ENCODE measurements at places on chromosomes 6 and 20.
A peak's percentile ranks its signal among the peaks of the same experiment; 100 is the strongest.

DNA sequence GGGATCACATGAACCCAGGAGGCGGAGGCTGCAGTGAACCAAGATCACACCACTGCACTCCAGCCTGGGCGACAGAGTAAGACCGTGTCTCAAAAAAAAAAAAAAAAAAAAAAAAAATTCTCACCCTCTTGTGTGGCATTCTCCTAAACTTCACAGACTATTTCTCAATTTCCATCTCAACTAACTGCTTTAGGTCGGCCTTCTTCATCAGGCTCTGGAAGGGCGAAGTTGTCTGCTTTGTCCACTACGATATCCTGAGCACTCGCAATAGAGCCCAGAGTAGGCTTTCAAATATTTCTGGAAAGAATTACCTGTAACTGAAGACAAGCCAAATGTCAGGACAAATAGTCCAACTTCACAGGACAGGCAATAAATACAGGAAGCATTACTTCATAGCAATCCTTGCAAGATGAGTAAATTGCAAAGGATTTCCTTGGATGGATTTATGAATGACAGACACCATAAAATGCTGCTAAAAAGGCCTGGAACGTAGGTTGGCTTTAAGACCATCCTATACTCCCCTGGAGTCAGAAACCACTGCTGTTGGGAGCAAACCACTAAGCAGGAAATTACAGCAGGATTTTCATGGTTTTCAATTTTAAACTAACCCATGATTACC, 116.3 kb upstream of the SLC2A12 start:
- DNase-seq: no peak

DNA sequence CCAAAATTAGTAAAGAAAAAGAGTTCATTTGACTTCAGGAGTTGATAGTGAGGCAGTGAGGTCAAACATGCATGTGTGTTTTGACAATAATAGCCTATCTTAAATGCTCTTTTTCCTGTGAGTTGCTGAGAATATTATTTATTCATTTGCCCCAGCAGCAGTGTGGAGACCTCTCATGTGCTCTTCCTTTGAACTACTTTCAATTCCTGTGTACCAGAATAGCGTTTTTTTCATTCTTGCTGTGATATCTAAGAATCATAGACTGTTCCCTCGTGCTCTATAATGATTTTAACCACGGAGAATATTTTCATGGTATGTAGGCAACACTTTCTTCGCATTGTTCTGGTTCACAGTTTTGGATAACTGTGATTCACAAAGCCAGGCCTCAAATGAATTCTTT, 5.2 kb downstream of the CDYL start:
- no peak for DNase-seq

- DNase-seq: no peak
Observed at GRCh38 chr6:44203955-44204354, 12.8 kb upstream of the MYMX start.

DNA sequence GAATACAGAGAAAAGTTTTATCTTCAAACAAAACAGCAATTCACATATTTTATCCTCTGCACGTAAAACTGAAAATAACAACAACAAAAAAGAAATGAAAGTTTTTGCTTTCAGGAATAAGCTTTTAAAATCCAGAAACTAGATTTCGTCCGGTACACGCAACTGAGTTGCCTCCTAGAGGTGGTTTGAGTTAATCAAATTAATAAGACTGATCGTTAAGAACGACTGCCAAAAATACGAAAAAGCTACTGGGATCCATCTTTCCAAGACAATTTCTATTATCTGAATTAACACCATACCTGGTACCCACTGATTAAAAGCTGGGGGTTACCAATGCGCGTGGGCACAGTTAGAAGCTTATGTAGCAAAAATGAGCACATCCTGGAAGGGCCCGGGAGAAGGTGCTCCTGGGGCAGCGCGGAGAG, 669 bp downstream of the PDCD2 start:
- no peak for DNase-seq

DNA sequence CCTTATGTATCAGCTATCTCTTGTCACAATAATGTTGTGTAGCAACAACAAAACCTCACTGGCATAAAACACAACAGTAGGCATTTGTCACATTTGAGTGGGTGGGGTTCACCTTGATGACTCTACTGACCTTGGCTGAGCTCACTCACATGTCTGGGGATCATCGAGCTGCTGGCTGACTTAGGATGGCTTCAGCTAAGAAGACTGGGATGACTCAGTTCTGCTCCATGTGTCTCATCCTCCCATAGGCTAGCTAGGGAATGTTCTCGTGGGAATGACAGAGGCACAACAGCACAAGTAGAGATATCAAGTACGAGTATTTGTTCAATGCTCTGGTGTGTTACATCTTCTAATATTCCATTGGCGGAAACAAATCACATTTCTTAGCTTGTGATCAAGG, 167.9 kb downstream of the PLCB1 start:
- no peak for DNase-seq

- DNase-seq: no peak
Observed at GRCh38 chr6:34671801-34672656, 24.5 kb downstream of the ILRUN start.

- DNase-seq: no peak
Observed at GRCh38 chr6:169994739-169995138, 243.3 kb downstream of the ERMARD start.

DNA sequence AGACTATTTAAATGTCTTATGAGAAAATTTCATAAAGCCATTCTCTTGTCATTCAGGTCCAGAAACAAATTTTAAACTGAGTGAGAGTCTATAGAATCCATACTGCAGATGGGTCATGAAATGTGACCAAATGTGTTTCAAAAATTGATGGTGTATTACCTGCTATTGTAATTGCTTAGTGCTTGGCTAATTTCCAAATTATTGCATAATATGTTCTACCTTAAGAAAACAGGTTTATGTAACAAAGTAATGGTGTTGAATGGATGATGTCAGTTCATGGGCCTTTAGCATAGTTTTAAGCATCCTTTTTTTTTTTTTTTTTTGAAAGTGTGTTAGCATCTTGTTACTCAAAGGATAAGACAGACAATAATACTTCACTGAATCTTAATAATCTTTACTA, 5.0 kb downstream of the MARCKS start:
- DNase-seq: peak; percentile 50

GRCh38 chr6:144443157-144443556, 158.0 kb downstream of the UTRN start:
- no peak for DNase-seq

DNA sequence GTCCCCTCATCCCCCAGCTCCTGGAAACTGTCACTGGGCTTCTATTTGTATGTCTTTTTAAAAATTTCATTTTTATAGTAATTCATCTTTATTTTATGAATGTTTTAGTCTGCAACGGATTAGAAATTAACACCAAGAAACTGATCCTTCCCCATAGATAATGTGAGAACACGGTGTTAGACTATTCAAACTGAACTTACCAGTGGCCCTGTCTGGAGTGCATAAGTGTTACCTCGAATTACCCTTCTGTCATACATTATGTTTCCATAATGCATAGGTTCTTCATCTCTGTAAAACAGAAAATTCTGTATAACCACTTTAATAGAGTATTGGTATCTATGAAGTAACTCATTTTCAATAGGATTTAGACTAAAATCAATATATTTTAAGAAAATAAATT, 6.4 kb downstream of the RSPH3 start:
- no peak for DNase-seq

DNA sequence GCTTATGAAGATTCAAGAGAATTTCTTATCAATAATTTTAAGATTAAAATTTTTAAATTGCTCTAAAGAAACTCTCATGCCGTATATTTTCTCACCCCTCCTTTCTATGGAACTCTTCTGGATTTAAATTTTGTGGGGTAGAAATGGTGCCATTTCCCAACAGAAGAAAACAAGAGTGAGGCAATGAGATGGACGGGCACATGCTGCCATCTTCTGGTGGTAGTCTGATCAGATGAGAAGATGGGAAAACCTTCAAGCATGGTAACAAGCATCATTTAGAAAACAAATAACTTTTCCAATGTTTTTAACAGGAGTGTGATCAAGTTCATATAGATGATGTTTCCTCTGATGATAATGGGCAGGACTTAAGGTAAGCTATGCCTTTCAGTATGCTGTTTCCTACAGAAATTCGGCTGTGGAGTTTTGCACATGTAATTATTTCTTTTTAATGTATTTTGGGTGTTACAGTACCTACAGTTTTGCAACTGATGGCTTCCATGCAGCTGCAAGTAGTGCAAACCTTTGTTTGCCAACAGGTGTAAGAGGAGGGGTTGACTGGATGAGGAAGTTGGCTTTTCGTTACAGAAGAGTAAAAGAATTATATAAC, 271.4 kb downstream of the EYA4 start:
- peak; percentile 52 for DNase-seq

GRCh38 chr20:45413479-45413878, 2.5 kb upstream of the PIGT start:
- DNase-seq: no peak

GRCh38 chr6:138507977-138508675, 8.8 kb upstream of the NHSL1 start:
- no peak for DNase-seq

DNA sequence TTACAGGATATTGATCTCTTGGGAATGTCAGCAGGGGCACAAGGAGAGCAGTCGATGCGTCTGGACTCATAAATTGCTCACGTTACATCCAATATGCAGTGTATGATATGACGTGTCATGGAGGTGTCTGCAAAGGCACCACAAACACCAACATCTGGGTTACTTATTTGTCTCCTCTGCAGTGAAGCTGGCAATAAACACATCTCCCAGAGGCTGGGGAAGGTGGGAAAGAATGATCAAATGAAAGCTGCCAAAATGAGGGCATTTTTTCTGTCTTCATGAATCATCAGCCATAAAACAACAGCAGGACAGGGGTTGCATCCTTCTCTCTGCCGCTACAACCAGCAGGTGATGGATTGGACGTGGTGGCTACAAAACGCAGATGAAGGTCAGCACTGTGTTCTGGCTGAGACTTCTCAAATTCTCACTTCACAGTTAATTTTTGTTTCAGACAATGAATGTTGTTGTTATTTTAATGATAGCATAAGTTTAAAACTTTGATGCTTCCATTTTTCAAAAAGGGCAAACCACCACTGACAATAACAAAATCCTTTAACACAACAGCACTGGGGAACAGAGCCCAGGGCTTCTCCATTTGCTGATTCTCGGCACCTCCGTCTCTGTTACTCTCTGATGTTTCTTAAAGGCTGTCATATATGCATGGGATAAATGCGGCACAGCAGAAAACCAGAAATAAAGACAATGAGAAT, 47.5 kb downstream of the ERMARD start:
- DNase-seq: no peak

- DNase-seq: no peak
Observed at GRCh38 chr20:63782521-63782971, 43.0 kb downstream of the SLC2A4RG start.

GRCh38 chr6:4113649-4114048, 21.7 kb downstream of the ECI2 start:
- DNase-seq: no peak

- peak; percentile 69 for DNase-seq
Observed at GRCh38 chr6:109008537-109009235, 86.0 kb downstream of the SESN1 start.

DNA sequence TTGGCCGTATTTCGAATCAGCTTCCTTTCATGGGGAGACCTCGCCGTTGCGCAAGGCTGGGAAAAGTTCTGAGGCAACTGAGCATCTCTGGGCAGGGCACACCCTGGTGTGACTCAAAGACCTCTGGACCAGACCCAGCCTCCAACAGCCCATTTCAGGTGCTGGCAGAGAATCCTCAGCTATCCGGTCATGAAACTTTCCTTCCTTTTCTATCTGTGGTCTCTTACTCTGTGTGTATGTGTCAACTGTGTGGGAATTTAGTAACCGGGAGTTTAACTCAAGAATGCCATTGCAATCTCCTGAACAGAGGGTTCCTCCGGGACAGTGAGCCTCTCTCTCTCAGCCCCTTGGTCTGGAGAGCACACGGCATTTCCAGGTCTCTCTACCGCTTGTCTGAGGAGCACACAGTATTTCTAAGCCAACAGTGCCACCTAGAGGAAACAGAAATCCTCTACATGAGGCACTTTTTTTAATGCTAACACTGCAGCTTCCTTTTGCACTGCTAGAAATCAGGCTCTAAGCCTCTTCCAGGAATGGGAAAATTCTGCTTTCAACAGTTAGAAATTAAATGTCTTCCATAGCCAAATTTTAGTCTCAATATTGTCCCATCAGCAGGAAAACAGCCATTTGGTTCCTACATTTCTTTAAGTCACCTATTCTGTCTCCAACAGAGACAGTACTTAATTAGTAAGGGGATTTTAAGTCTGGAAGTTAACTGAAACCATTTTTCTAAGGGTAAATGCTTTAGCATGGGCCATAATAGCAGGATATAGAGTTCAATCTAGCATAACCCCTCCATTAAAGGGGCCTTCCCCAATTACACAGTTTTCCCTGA, 32.7 kb downstream of the PLN start:
- no peak for DNase-seq

DNA sequence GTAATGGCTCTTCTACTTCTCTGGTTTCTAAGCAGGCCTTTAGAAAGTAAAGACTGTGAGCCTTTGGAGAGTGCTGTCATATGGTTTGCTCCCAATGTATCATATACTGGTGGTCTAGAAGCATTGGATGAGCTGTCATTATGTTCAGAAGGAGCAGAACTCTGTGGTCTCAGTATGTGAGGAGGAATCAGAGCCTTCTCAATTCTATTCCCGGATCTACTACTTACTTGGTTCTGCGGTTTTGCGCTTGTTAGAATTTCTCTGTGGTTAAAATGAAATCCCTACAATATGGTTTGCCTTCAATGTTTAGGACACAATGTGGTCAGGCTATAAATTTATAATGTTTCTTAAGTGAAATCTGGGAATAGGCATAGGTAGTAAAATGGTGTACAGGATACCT, 64.6 kb downstream of the RWDD2A start:
- DNase-seq: no peak

- no peak for DNase-seq
Observed at GRCh38 chr6:156413154-156413553, 364.0 kb upstream of the ARID1B start.

DNA sequence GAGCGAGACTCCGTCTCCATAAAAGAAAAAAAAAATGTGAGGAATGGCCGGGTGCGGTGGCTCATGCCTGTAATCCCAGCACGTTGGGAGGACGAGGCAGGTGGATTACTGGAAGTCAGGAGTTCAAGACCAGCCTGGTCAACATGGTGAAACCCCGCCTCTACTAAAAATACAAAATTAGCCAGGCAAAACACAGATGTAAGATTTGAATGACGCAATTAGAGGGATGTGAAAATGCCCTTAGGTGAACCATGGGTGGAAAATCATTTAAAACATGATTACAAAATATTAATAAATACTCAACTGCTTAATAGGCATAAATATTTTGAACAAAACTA, 20.9 kb downstream of the COL9A3 start:
- no peak for DNase-seq

- no peak for DNase-seq
Observed at GRCh38 chr20:11229772-11230171, 556.0 kb upstream of the JAG1 start.

GRCh38 chr6:119314885-119315272, 34.7 kb downstream of the MAN1A1 start:
- no peak for DNase-seq

- DNase-seq: no peak
Observed at GRCh38 chr6:33279971-33280511, 3.1 kb downstream of the B3GALT4 start.

- no peak for DNase-seq
Observed at GRCh38 chr20:33411711-33412483, 10.6 kb upstream of the CDK5RAP1 start.
